ENCODE measurements at places on chromosomes 11 and 22.

- DNase-seq, result no peak
Measured at GRCh38 chr11:72975778-72976521, 161.7 kb downstream of the ATG16L2 start.

GRCh38 chr11:14253421-14253820 lies 105.6 kb downstream of the RRAS2 start:
- no peak for DNase-seq

GRCh38 chr11:60158636-60159035 lies 24.2 kb downstream of the MS4A6A start:
- no peak for DNase-seq

DNA sequence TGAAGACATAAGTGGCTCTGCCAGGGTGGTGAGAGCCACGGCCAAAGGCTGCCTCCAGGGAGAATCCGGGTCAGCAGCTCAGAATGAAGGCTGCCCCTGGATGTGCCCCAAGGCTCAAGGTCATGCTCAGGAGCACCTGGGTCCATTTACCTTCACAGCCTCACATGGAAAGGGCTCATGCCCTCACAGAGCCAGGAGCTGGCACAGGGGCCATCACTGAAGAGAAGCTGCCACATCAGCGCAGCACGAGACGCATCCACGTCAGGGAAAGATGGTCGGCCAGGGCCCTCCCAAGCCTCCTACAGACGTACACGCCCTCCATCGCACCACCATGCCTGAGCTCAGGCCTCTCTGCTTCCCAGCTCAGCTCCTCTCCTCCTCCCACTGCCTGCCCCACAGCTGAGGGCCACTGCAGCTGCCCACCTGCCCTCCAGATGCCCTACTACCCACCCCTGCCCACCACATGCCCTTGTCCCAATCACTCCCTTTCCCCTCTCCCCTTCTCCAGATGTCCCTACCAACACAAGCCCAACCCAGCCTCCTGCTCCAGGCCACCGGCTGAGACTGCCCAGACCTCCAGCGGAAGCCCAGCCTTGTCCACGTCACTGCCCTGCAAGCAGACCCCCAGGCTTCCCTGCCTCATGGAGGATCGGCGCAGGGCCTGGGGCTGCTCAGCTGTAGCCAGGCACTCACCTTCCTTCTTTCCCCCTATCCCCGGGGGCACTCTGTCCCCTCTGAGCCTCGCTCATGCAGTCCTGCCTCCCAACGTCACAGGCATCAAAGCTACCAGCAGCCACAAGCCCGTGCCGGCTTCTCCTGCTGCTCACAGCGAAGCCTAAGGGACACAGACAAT lies 144.1 kb downstream of the SHANK2 start:
- no peak for DNase-seq

DNA sequence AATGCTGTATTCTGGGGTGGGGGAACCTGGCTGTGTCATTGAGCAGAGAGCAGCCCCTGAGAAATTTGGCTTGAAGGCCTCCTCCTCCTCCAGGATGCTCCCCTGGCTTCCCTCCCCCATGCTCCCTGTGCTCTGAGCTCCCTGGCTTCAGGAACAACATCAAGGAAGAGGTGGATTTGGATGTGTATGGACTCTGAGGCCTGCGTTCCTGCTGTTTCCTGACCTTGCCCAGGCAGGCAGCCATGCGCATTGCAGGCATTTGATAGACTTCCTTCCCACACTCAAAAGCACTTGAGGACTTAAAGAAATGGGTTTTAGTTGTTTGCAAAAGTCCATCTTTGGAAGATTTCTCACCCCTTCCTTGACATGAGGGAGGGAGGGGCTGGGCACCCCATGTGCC lies 1317.1 kb downstream of the BRD1 start:
- no peak for DNase-seq

DNA sequence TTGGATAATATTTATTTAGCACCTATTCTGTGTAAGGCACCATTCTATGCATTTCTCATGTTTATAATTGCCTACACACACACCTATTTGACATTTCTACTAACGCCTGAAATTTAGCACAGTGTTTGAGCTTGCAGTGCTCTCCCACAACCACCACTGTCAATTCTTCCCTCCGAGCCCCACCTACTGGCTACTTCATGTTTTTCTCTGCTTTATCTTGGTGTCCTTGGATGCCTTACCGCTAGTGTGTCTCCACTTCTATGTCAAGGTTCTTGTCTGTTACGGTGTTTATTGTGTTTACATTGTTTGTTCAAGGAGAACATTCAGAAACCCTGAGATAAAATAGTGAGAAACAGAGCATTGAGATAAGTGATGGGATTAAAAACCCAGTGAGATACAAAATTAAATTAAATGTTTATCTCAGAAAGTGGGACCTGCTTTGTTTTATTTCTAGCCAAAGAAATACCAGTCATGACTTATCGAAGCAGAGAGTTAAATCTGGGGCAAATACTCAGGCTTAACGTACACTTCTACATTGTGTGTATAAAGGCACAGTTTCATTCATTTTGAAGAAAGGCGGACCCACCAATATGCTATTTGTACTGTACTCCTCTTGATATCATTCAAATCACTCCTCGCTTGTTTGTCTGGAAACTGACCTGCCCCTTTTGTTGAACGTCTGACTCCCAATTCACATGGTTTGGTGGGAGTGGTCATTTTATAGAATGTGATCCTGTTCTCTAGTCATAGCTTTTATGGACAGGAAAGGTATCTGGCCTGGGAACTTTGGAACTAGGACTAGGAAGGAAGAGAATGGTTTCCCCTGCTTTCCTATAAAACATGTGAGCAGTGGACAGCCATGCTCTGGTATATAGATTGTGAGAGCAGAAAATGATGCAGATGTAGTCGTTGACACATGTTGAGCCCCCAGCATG lies 39.2 kb upstream of the SLC36A4 start:
- DNase-seq, result no peak

DNA sequence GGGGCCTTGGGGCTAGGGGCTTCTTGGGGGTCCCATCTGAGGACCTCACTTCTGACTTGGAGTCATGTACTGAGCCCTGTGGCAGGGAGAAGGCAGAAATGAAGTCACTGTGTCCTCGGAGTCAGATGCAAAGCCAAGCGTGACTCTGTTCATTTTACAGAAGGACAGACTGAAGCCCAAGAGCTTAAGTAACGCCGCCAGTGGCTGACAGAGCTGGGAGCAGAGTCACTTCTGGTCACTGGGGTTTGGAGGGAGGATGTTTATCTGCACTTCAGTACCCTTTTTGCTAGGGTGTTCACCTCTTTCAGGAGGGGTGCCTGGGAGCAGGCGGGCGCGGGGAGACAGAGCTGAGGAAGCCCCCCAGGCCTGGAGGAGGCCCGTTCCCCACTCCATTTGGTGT lies 10.7 kb downstream of the CD6 start:
- DNase-seq, result no peak

DNA sequence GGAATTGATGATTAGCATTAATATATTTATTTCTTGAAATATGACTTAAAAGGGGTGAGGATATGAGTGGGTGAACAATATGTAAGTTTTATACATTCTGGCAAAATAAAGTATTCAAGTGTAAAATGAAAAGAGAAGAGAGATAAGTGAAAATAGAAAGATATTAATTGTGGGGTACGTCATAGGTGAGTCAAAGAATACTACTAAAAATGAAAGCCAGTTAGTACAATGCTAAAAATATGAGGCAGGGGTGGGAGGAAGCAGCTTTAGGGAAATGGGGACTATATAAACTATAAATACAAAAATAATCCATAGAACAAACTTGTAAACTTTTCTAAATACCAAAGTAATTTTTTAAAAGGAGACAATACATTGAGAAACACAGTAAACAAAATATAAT lies 661.4 kb downstream of the CNTN5 start:
- DNase-seq, result no peak

GRCh38 chr11:106249617-106250239 lies 172.3 kb downstream of the AASDHPPT start:
- no peak for DNase-seq

DNA sequence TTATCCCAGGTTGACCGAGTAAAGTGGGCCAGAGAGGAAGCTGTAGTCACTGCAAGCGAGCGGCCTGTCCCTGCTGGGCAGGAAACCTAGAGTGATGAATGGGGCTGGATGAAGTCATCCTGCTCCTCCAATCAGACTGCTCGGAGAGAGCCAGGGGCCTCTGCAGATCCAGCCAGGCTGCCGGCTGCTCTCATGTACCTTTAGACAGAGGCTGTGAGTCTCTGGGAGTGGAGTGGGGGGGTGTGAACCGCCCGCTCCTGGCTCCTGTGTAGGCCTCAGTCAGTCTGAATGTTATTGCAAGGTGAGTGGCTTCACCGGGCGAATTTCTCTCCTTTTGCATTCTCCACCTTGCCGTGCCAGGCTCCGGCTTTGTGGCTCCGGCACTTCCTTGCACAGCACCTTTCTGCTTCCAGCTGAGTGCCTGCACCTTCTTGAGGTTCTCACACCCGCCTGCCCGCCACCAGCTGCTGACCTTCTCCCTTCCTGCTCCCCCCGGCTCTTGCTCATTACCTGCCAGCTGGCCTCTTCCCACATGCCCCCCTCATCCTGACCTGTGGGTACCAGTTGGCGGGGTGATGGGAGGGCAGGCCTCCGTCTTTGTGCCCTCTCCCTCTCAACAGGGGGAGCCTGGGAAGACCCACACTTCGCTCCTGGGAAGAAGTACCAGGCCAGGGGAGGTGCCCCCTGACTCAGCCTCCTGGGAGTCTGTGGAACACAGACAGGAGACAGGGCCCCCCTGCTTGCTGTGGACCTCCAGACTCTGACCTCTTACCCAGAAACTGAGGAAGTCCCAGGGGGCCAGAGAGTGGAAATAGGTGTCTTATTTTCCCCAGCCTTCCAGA lies 79.9 kb downstream of the GRAMD1B start:
- DNase-seq, result no peak

DNA sequence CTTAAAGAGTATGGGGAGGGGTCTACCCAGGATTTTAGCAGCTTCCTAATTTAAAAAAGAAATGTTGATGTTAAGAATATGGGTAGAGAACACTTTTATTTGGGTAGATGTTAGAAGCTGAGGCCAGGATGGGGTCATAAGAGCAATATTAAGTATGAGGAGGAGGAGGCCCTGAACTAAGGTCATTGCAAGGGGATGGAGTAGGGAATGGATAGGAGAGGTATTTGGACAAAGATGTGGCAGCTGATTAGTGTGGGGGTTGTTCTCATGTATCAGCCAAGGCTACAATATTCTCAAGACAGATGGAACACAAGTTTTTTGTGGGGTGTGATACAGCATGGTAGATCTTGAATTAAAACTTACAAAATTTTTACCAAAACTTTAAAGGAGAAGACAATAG lies 35.7 kb upstream of the GLYATL2 start:
- DNase-seq, result no peak

DNA sequence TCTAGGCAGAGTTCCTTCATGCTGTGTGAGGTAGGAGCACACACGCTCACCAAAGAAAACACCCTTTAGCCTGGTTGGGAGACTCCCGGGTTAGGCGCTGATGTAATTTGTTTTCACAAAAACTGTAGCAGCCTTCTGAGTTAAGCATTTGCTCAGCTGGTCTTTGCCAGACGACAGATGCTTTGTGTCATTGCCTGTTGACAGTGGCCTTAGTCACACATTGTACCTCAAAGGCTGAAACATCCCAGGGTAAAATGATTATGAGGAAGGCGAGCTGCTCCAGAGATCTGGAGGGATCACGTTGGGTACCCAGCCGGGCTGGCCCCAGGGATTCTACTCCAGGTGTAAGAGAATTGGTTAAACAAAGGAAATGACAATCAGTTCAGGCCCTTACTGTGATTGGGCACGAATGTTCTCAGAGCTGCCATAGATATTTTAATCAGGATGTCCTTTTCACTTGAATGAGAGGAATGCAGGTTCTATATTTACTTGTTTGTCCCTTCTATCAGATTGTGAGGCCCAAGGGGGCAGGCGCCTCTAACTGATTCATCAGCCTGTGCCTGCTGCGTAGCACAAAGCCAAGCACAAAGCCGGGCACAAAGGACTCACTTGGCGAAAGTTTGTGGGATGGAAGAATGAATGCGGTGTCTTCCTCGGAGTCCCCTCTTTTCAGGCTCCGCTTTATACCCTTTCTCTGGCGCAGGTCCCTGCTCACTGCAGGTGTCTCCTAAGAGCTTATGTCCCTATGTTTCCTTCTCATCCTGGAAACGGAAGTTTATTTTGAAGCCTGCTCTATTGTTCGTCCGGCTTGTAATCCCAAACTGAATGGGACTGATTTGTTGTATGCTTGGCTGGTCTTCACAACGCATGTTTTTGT lies 47.1 kb downstream of the ADM start:
- no peak for DNase-seq

DNA sequence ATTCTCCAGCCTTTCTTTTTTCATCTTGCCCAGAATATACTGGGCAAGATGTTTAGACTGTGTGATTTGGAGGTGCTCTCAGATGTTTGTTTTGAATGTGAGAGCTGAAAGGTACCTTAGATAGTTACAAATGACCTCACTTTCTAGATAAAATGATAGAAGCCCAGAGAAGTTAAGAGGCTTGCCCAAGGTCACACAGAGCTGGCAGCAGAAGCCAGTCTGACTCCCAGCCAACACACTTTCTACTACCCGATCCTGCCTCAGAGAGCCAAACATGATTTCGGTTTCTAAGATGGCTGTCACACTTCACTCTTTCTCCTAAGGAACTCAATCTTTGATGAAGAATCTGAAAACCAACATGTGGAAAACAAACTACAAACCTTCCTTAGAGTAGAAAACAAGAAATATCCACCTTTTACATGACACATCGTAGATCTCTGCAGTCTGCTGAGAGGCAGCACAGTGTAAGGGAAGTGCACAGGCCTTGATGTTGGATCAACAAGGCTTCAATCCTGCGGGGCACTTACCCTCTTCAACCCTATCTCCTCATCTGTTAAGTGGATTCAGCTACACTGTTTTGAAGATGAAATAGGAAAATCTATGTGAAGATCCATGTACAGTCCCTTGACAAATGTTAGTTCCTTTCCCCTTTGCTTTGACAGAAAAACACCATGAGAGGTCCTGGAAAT lies 58.6 kb downstream of the SYTL2 start:
- DNase-seq, result no peak

- no peak for DNase-seq
Measured at GRCh38 chr11:111447931-111448330, 64.3 kb downstream of the BTG4 start.

GRCh38 chr22:19744350-19745006 lies 16.1 kb upstream of the TBX1 start:
- no peak for DNase-seq

DNA sequence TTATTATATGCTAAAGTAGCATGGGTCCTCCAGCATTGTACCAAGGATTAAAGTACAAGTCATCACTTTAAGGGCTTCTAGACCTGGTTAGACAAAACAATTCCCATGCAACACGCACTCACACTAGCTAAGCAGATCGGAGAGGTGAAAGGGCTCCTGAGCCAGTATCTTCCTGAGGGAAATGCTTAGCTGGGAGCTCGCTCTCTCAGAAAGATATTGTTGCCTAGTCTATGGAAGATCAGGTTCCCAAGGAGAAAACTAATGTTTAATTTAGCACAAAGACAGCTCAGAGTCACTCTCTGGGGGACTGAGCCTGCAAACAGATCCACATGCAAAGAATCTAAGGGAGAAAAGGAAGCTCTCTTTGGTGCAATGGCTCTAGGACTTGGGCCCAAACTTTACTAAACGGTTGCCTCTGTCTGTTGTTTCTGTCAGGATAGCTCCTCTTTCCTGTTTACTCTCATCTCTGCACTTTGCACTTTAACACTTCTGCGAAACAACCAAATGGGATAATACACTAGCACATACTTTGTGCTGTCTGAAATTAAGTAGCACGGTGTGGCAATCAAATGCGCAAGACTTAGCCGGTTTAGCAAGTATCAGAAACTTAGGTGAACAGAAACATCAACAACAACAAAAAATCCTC lies 10.7 kb downstream of the MAML2 start:
- no peak for DNase-seq

All from stimulated activated CD8-positive, alpha-beta memory T cell treated with anti-CD3 and anti-CD28 coated beads, Interleukin-7, amount 100 ng/mL, for 1 hour (primary cell).